ENCODE measurements at places on chromosomes 7 and 10.

DNA sequence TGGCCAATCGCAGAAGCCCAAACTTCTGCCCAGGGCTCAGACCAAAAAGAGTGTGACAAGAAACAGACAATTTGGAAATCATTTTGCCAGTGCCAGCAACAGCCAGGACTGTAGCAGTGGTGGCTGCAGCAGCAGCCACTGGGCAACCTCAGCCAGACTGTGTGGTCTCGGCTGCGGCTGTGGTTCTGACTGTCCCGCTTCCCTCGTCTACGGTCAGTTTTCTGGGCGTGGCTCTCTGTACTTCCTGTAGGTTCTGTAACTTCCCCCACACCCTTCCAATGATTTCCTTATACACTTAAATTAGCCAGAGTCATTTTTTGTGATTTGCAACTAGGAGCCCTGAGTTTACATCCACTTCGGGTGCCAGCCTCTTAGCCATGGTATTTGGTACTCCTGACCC lies 39.9 kb downstream of the CYTH3 start:
- no peak for DNase-seq

- DNase-seq = no peak
Observed at GRCh38 chr10:58651040-58651439, 138.4 kb downstream of the BICC1 start.

- no peak for DNase-seq
Observed at GRCh38 chr7:30971440-30971839, 7.7 kb downstream of the GHRHR start.

- DNase-seq = no peak
Observed at GRCh38 chr7:47941136-47941844, 7.0 kb downstream of the PKD1L1 start.

DNA sequence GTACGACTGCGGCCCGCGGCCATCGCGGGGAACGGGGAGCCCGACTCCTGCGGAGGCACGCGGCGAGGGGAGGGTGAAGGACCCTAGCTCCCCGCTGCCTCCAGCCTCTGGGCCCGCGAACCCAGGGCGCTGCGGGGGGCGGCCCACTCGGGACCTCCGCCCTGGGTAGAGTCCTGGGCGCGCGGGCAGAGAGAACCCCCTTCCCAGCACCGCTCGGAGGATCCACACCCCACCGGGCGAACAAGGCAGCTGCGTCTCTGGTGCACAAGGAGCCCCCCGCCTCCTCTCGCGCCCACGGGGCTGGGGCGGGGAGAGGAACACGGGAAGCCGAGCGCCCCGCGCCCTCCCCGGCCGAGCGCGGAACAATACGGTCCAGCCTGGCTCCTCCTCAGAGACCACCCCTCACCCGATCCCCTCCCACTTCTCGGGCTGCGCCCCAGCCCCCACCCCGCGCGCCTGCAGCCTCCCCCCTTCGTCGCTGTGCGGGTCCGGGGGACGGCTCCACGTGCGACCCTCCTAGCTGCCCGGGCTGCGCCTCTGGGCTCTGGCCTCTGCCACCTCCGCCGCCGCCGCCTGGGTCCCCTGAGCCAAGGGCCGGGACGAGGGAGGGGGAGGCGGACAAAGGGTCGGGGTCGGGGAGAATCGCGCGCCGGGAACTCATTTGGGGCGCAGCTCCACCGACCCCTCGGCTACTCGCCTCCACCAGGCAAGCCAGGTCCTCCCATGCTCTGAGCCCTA lies at the start of gene WDR86:
Gene WDR86, minus strand, starts transcription at position 372 of the 738 bp plus-strand sequence. CDS start 449 bp downstream, outside the sequence.
- DNase-seq = no peak

GRCh38 chr7:41013117-41013516 lies 689.8 kb downstream of the INHBA start:
- no peak for DNase-seq

DNA sequence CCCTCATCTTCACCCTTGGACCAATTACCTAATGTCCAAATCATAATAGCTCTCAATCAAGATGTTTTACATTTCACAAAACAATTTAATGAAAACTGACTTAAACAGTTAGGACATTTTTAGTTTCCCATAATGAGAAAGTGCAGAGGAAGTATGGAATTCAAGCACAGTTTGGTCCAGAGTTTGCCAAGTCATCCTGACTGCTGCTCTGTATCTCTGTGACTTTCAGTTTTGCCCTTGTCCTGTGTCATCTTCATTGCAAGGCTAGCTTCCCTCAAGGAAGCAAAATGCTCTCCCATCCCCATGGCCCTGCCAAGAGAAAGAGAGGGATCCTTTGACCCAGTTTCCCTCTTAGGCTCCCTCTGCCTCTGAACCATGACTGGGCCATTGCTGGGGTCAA lies 7.9 kb upstream of the PLEKHS1 start:
- no peak for DNase-seq
